ENCODE measurements at places on chromosomes 7 and 10.

DNA sequence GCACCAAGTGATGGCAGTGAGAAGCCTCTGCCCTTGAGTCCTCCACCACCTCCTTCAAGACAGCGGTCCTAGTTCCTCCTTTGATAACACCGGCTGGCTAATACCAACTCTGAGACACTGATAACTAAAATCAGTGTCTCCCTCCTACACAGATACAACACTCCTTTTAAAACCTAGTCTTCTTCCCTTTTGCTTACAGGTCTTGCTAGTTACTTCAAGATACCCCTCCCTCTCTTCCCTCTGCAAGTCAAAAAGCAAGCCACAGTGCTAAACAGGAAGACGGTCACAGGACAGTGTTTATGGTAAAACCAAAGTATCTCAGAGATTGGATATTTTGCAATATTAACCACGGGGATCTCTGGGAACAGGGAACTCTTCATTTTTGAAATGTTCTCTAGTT lies 4.6 kb downstream of the AKR1B1 start:
- no peak for DNase-seq

DNA sequence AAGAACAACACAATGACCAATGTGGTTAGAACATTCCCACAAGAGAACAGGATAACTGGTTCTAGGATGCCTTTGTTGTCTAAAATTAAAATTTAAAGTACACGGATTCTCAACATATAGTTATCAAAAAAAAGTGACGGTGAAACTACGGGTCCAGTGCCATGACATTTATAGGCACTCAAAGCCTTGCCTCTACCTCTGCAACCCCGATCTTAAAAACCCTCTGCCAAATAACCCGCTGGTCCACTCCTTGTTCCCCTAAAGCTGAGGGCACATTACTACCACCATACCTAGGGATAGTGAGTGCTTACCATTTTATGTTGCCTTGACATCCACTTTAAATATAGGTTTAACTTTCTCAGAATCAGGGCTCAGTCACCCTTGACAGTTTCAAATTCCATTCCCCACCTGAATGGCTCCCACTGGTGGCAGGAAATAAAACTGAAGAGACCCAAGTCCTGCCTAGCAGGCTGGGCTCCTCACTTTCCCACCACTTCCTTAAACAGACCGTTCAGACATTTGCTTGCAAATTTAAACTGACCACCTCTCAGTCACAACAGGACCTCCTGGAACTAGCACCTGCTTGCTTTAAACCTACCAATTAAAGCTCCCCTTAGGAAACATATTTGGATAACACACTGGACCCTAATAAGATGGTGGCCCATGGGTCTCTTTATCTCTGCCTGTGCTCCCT lies 169.9 kb upstream of the ASAH2 start:
- DNase-seq, result no peak

DNA sequence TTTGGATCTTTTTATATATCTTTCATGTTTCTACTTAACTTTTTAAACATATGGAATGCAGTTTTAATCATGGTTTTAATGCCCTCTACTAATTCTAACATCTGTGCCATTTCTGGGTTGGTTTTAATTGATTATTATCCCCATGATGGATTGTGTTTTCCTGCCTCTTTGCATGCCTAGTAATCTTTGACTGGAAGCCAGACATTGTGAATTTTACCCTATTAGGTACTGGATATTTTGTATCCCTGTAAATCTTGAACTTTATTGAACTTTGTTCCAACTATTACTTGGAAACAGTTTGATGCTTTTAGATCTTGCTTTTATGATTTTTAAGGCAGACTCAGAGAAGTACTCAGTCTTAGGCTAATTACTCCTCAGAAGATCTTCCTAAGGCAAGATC lies 16.0 kb upstream of the RBM20 start:
- no peak for DNase-seq

DNA sequence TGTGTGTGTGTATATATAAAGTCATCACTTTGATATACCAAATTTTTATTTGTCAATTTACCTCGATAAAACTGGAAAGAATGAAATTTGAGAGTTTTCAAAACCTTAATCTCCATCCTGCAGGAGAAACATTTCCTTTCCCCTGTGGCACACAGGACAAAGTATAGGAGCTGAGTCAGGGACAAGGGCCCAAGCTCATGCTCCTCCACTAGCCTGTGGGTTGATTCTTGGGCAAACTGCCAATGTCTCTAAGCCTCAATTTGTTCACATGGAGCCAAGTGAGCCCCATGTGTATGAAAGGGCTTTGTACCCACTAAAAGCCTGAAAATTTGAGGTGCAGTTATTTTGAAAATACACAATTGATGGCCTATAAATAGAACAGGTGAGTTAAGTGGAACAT lies 60.3 kb upstream of the IL6 start:
- DNase-seq, result no peak

All from NCI-H2107 (cell line).